ENCODE measurements at places on chromosomes 12 and 14.

DNA sequence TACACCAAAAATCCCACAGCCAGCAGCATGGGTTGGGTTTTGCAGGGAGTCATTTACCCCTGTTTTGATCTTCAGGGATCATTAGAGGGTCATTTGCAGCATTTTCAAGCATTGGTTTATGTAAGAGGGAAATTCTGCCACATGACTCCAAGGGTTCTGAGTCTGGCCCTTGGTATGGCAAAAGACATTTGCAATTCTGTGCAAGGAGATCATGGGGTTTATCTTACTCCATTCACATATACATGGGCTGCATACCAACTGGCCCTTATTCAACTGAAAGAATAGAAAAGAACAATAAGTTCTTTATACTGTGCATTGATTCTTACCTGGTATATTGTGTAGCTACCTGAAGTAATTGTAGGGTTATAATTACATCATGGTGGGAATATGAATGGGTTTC is 13.7 kb downstream of the SIX4 start:
- DNase-seq: no peak

GRCh38 chr14:100775831-100776591 is 49.3 kb downstream of the DLK1 start:
- no peak for DNase-seq

GRCh38 chr12:53735-54730 is 12.5 kb upstream of the IQSEC3 start:
- no peak for DNase-seq

DNA sequence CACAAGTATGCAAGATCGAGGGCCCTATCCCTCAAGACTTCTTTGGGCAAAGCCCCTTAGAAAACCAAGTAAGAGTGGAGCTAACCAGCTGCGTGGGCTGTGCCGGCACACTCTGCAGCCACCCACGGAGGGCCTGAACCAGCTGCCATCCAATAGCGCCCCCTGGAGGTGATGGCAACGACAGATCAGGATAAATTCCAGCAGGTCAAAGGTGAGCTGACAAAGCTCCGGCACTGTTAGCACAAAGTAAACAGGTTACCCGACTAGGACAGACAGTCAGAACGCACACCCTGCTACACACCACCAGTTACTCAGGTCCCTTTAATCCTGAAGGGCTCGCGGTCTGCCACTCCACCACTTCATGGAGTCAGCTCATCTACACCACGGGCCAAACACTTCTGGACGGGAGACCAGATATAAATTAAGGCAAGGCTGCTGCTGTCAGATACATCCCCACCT is 4.9 kb downstream of the ZBTB39 start:
- peak; percentile 50 for DNase-seq

GRCh38 chr12:85092814-85093370 is 56.7 kb downstream of the LRRIQ1 start:
- DNase-seq: no peak

DNA sequence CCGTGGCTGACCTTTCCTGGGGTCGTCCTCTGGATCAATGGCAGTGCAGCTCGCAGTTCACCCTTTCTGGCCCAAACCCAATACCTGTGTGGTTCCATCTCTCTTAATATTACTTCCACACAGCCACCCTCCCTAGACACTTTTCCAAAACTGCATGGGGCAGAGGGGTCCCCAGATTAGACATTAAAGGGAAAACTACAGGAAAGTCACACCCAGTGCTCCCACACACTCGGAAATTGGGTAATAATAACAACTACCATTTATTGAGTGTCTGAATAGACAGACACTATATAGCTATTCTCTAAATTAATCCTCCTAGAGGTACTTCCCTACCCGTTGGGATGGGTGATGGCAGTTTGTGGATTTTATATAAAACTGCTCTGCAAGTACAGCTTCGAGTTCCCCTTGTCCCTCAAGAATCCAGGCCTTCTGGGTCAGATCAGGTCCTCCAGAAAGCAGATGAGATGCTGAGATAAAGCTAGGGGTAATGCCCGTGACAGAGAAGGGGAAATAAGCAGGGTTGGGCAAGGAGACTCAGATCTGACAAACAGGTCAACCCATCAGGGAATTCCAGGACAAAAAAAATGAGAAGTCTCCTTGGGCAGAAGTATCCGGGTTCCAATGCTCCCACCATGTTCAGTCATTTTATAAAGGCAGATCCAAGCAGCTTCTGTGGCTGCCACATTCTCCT is 795 bp upstream of the PXN start:
- no peak for DNase-seq

DNA sequence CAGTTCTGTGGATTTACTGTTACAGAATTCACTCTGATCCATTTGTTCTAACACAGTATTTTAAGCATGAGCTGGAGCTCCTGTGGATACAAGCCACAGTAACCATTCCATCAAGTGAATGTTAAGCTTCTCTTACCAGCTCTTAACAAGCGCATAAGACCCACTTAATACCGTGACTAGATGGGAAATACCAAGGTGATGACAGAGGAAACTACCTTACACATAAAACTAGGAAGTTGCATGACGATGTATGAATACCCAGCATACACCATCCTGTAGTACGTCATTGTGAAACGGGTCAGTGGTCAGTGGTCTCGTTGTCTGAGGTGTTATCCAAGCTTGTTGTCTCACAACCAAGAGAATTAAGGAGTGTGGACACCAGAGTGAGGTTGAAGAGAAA is 2.0 kb upstream of the GALC start:
- DNase-seq: no peak

GRCh38 chr12:42690264-42690663 is 100.7 kb upstream of the PRICKLE1 start:
- no peak for DNase-seq

DNA sequence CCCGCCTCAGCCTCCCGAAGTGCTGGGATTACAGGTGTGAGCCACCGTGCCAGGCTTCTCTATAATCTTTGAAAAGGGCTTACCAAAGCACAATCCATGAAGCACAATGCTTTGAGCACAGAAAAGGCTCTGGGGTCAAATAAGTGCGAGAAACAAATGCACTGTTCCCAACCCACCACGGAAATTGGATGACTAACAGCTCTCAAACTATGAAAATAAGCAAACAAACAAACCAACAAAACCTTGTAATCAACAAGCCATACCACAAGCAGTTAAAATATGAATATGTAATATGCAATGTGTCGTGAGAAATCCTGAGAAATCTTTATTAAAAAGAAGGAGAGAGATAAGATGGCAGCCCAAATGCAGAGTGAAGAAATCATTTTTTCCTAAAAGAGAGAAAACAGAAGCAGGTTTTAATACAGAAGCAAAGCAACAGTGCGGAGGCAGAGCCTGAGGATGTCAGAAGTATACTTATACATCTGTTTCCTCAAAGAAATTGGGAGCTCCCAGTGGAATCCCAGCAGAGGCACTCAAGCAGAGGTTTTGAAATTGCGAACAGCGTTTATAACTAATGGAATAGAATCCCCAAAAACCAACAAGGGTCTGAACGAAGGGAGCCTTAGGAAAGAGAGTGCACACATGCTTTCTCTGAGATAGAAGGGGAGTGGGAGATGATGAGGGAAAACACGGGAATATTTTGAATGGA is 17.1 kb downstream of the SMCO2 start:
- DNase-seq: no peak

GRCh38 chr12:53327435-53328042 is 6.1 kb upstream of the AAAS start:
- DNase-seq: no peak

GRCh38 chr12:22101749-22102243 is 55.8 kb downstream of the CMAS start:
- DNase-seq: peak; percentile 77

DNA sequence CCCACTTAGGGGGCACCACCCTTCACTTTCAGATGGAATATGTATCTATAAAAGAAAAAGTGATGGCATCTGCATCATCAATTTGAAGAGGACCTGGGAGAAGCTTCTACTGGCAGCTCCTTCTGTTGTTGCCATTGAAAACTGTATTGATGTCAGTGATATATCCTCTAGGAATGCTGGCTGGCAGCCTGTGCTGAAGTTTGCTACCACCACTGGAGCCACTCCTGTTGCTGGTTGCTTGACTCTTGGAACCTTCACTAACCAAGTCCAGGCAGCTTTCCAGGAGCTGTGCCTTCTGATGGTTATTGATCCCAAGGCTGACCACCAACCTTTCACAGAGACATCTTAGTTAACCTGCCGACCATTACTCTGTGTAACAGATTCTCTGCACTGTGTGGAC is 44.7 kb downstream of the RIMKLB start:
- peak; percentile 64 for DNase-seq

- DNase-seq: no peak
Observed at GRCh38 chr12:3530548-3530947, 39.5 kb downstream of the PRMT8 start.

GRCh38 chr12:110266381-110266960 is 14.6 kb upstream of the ATP2A2 start:
- no peak for DNase-seq
